ENCODE measurements at places on chromosomes 4 and X. TPM values are rescaled to one million over a fixed set of nuclear protein-coding genes. Genes with fewer than 3 reads are reported as not detected.

The EMCN gene
- total RNA-seq, result 42.1 TPM

The HPGD gene
- 290 TPM for total RNA-seq

The GRID2 gene
- total RNA-seq, result not detected

The TNMD gene
- not detected for total RNA-seq

The ANXA3 gene
- 22.0 TPM for total RNA-seq

- H3K27me3 ChIP-seq, result no peaks in the 10 kb centered on the region
- no peak overlapping the region for H3K4me3 ChIP-seq
- no peaks in the 10 kb centered on the region for H3K36me3 ChIP-seq
- H3K4me1 ChIP-seq, result no peaks in the 10 kb centered on the region
Measured at GRCh38 chr4:124993838-124994237, 281.3 kb upstream of the ANKRD50 start.

DNA sequence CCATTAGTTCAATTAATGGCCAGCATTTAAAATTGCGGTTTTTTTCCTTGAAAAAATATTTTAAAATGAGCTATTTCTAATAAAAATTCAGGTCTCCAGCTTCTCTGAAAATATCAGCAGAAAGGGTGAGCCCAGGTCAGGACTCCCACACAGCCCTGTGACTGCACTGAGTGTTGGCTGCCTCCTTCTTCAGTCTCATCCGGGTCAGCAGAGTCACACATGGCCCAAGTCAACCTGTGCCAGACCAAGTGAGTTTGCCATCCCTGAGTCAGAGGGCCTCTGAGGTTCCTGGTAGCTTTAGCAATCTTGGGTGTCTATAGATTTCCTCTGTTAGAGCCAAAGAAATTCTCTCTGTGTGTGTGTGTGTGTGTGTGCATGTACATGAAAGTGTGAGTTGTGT is 22.1 kb upstream of the MSX1 start:
- H3K4me1 ChIP-seq, result no peaks in the 10 kb centered on the region
- H3K27ac ChIP-seq, result no peak overlapping the region
- H3K27me3 ChIP-seq, result no peaks in the 10 kb centered on the region
- DNase-seq, result no peak
- no peaks in the 10 kb centered on the region for H3K36me3 ChIP-seq

- no peak overlapping the region for H3K27ac ChIP-seq
- no peaks in the 10 kb centered on the region for H3K36me3 ChIP-seq
- H3K4me3 ChIP-seq, result no peak overlapping the region
- H3K27me3 ChIP-seq, result no peaks in the 10 kb centered on the region
Measured at GRCh38 chr4:81876106-81876505, 404.4 kb upstream of the RASGEF1B start.

GRCh38 chrX:102720237-102721168 is at the start of gene GPRASP3:
TSS of gene GPRASP3 (plus strand) at chrX:102720743. CDS start at chrX:102748996, 28,253 bp downstream.
- DNase-seq, result peak; percentile 84
- H3K4me3 ChIP-seq, result peak within 1 kb of the TSS; percentile 28
- no peaks in the 10 kb centered on the region for H3K27me3 ChIP-seq
- H3K36me3 ChIP-seq, result no peaks in the 10 kb centered on the region

GRCh38 chr4:23166919-23167318 is 474.2 kb downstream of the GBA3 start:
- no peaks in the 10 kb centered on the region for H3K4me1 ChIP-seq
- no peak for DNase-seq
- H3K4me3 ChIP-seq, result no peak overlapping the region
- H3K27ac ChIP-seq, result no peak overlapping the region

- H3K4me3 ChIP-seq, result no peak overlapping the region
- H3K27me3 ChIP-seq, result no peaks in the 10 kb centered on the region
- H3K27ac ChIP-seq, result no peak overlapping the region
- H3K36me3 ChIP-seq, result no peaks in the 10 kb centered on the region
- no peak for DNase-seq
- no peaks in the 10 kb centered on the region for H3K4me1 ChIP-seq
Measured at GRCh38 chrX:17535229-17535628, 160.2 kb downstream of the NHS start.

- no peaks in the 10 kb centered on the region for H3K4me1 ChIP-seq
- H3K4me3 ChIP-seq, result no peak overlapping the region
- H3K36me3 ChIP-seq, result no peaks in the 10 kb centered on the region
- no peak overlapping the region for H3K27ac ChIP-seq
Measured at GRCh38 chr4:11821772-11822430, 393.2 kb upstream of the HS3ST1 start.

DNA sequence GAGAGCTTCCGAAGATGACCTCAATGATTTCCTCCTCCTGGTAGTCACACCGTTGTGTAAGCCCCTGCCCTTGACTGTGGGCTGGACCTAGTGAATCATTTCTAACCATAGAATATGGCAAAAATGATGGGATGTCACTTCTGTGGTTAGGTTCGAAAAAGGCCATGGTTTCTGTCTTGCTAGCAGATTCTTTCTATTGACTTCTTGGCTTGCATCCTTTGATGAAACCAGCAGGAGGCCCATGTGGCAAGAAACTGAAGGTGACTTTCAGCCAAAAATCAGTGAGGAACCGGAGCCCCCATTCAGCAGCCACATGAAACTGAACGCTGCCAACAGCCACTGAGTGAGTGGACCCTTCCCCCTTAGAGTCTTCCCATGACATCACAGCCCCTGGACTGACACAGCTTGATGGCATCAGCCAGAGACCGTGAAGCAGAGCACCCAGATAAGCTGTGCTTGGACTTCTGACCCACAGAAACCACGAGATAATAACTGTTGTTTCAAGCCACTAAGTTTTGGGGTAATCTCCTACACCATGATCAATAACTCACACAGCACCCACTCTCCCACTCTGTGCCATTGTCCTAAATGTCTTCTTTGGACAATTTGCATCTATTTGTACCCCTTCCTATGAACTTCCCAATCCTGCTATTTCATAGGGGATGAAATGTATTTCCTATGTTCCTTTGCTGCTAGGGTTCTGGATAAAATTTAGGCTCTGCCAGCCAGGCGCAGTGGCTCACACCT is 148.0 kb upstream of the STX18 start:
- no peak overlapping the region for H3K27ac ChIP-seq
- no peaks in the 10 kb centered on the region for H3K4me1 ChIP-seq
- DNase-seq, result no peak
- H3K27me3 ChIP-seq, result no peaks in the 10 kb centered on the region

- no peaks in the 10 kb centered on the region for H3K27me3 ChIP-seq
- DNase-seq, result no peak
- H3K36me3 ChIP-seq, result no peaks in the 10 kb centered on the region
- no peaks in the 10 kb centered on the region for H3K4me1 ChIP-seq
- no peak overlapping the region for H3K27ac ChIP-seq
Measured at GRCh38 chr4:140851032-140851636, 94.9 kb upstream of the TBC1D9 start.

- no peaks in the 10 kb centered on the region for H3K4me1 ChIP-seq
- no peaks in the 10 kb centered on the region for H3K36me3 ChIP-seq
- no peaks in the 10 kb centered on the region for H3K27me3 ChIP-seq
- H3K4me3 ChIP-seq, result no peak overlapping the region
Measured at GRCh38 chr4:147786031-147786430, 54.1 kb downstream of the ARHGAP10 start.

- no peaks in the 10 kb centered on the region for H3K27me3 ChIP-seq
- peak overlapping the region; percentile 44 for H3K4me3 ChIP-seq
- H3K36me3 ChIP-seq, result no peaks in the 10 kb centered on the region
- DNase-seq, result peak; percentile 73
- no peaks in the 10 kb centered on the region for H3K4me1 ChIP-seq
Measured at GRCh38 chr4:76689145-76689817, 208.7 kb downstream of the SOWAHB start.

DNA sequence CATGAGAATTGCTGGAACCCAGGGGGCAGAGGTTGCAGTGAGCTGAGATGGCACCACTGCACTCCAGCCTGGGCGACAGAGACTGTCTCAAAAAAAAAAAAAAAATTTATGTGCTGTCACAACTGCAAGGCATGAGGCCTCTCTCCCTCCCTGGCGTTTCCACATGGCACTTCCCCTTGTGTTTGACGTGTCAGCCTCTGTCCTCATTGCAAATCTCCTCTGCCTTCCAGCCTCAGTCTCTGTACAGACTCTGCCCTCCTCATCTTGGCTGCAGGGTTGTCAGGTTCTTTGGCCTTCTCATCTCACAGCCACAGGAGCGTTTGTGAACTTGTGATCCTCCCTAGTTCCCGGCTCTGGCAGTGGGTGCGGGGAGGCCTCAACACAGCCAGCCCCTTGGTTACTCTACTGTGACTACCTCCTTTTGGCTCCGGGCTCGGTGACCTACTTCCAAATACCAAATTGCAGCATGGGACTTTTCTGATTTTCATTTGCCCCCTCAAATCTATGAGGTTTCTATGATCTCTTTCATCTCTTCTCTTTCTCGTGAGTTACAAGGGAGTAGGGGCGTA is 250.0 kb downstream of the CBR4 start:
- no peaks in the 10 kb centered on the region for H3K36me3 ChIP-seq
- no peaks in the 10 kb centered on the region for H3K27me3 ChIP-seq
- no peaks in the 10 kb centered on the region for H3K4me1 ChIP-seq
- H3K27ac ChIP-seq, result no peak overlapping the region

- H3K27me3 ChIP-seq, result no peaks in the 10 kb centered on the region
- no peaks in the 10 kb centered on the region for H3K4me1 ChIP-seq
- no peak overlapping the region for H3K4me3 ChIP-seq
- DNase-seq, result no peak
- no peaks in the 10 kb centered on the region for H3K36me3 ChIP-seq
- H3K27ac ChIP-seq, result no peak overlapping the region
Measured at GRCh38 chr4:72505314-72505744, 63.7 kb downstream of the ADAMTS3 start.

DNA sequence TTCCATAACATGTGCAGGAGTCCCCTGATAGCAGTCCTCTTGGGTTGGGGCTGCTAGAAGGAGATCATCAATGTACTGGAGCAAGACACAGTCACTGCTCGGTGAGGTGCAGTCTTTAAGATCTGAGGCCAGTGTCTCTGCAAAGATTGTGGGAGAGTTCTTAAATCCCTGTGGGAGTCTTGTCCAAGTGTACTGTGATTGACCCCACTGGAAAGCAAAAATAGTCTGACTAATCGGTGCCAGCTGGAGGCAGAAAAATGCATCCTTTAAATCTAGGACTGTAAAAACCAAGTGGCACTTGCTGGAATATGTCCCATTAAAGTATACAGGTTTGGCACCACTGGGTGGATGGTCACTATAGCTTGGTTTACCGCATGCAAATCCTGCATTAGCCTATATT is 31.1 kb downstream of the SULT1E1 start:
- no peaks in the 10 kb centered on the region for H3K4me1 ChIP-seq
- H3K27me3 ChIP-seq, result no peaks in the 10 kb centered on the region
- DNase-seq, result no peak
- no peak overlapping the region for H3K27ac ChIP-seq
- no peak overlapping the region for H3K4me3 ChIP-seq

All from Peyer's patch (tissue), 4 donors.